Stimulated activated CD8-positive, alpha-beta memory T cell treated with anti-CD3 and anti-CD28 coated beads, Interleukin-7, amount 100 ng/mL, for 48 hours (primary cell): ENCODE measurements at places on chromosomes 16 and 17.

- no peak for DNase-seq
Observed at GRCh38 chr16:47320546-47321310, 140.1 kb downstream of the ITFG1 start.

DNA sequence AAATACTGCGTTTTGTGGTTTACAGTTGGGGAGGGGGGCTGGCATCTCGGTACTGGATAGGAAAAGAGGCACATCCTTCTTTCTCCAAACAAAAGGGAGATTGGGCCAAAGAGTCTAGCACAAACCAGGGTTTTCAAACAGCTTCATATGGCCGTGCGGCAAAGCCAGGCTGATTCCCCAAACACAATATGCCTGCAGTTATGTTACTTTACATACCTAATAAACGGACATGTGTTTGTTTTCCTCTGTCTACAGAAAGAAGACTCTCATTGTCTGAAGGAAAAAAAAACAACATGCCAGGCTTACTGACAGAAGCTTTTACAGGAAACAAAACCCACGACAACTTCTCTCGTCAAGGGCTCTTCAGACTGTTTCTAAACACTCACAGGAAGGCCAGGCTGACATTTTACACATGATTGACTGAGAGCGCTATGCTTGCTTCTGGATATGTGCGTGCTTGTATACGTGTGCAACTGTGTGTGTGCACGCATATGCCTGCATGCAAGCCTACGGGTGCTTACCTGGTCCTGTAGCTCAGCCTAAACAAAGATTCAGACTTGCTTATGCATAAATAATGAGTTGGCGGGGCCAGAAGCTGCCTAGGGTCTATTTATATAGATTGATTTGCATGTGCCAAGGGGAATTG lies 461.0 kb upstream of the C16orf82 start:
- no peak for DNase-seq

GRCh38 chr17:73292031-73292531 lies 19.7 kb downstream of the CDC42EP4 start:
- no peak for DNase-seq

- no peak for DNase-seq
Observed at GRCh38 chr17:1746975-1747543, 4.4 kb downstream of the SERPINF2 start.

DNA sequence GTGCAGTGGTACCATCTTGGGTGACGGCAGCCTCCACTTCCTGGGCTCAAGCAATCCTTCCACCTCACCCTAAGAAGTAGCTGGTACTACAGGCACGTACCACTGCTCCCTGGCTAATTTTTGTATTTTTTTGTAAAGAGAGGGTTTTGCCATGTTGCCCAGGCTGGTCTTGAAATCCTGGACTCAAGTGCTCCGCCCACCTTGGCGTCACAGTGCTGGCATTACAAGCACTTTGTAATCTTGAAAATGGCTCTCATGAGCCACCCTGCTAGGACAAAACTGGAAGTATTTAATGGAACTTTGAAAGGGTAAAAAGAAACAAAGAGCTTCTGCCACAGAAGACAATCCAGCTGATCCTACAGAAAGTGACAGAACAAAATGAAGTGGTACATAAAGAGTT lies 9.2 kb downstream of the SUMO2 start:
- DNase-seq = no peak

- DNase-seq = no peak
Observed at GRCh38 chr17:75542229-75542628, 16.7 kb downstream of the LLGL2 start.

GRCh38 chr17:10234033-10234432 lies 35.6 kb upstream of the GAS7 start:
- no peak for DNase-seq

GRCh38 chr16:86521236-86522197 lies 11.2 kb downstream of the FOXF1 start:
- no peak for DNase-seq

DNA sequence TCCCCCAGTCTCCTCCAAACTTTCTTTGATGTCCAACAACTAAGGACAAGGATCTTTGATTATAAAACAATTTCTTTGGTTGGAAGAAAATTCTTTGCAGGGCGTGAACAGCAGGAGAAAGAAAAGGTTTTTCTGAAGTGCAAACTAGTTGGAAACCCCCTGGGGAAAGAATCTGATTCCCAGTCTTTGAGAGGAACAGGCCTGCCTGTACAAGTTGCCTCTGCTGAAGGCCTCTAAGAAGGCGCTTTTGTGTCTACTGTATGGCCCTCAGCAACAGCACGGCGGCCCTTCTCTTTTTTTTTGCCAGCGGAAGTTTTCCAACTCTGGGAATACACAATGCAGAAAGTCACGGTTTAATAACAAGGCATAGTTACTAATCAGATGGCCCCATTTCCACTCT lies 14.0 kb downstream of the RNF43 start:
- DNase-seq = no peak

DNA sequence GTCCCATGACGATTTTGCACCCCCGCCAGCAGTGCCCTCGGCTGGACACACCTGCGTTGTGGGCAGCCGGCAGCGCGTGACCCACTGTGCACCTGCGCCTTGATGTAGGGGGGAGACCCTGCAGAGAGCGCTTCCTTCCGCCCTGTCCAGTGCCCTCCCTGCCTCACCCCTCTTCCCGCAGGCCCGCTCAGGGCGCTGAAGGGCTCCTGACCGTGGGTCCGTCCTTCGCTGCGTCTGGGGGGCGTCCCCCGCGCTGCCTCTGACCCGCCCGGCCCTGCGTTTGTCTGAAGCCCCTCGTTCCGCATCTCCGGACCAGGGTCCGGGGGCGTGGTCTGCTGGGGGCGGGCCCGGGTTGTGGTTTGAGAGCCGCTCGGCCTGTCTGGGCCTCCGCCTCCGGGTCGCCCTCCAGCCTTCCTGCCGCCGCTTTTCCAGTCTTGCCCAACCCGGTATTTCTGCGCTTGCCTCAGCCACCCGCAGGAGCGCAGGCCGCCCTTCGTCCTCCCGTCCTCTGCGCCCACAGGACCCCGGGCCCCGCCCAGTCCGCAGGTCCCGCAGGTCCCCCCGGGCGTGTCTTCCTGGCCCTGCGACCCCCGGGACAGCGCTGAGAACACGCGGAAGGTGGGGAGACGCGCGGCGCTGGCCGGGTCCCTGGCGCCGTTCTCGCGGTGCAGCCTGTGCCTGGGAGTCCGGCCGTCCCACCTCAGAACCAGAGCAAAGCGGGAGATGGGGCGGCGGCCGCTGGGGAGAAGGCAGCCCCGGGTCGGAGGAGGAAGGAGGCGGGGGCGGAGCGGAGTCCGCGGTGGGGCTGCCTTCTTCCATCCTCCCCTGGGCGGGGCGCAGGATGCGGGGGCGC lies 4.0 kb upstream of the IL17C start:
- peak; percentile 47 for DNase-seq
